Kidney epithelial cell (primary cell): ENCODE measurements at places on chromosomes 5 and 9.

DNA sequence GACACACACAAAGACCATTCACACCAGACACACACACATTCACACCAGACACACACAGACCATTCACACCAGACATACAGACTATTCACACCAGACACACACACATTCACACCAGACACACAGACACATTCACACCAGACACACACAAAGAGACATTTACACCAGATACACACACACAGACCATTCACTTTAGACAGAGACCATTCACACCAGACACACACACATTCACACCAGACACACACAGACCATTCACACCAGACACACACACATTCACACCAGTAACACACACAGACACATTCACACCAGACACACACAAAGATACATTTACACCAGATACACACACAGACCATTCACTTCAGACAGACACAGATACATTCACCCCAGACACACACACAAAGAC is 29.0 kb upstream of the FCN1 start:
- no peak for DNase-seq

- no peak for DNase-seq
Observed at GRCh38 chr5:7376871-7377270, 19.1 kb upstream of the ADCY2 start.

- no peak for DNase-seq
Observed at GRCh38 chr5:43367453-43367852, 44.7 kb downstream of the CCL28 start.

- DNase-seq: no peak
Observed at GRCh38 chr9:129494113-129494789, 126.7 kb downstream of the C9orf50 start.

DNA sequence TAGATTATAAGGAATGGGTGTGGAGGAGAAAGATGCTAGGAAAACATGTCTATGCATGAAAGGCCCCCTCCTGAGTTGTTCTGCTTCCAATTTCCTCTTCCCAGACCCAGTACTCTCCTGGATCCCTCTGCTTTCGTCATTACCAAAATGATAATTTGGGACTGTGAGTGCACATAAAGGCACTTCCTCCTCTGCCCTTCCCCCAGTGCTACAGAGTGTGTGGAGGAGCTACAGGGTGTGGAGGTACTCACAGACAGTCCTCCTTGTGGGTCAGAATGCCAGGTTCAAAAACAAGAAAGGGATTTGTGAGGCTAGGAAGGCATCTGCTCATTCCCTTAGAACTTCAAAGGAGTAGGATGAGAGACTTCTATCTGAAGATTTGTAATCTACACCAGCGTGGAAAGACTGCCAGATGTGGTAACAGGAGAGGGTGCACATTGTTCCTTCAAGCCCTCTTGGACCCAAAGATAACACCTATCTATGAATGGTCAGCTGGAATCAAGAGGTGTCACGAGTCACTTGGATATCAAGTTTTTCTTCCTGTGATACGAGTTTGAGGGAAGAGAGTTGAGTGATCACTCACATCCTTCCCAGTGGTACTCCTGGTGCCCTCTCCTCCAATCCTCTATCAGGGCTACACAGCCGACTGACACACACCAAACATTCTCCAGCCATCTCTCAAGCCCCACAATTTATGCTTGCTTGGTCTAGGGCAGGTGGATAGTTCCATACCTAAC is 201.1 kb downstream of the EPB41L4A start:
- no peak for DNase-seq

DNA sequence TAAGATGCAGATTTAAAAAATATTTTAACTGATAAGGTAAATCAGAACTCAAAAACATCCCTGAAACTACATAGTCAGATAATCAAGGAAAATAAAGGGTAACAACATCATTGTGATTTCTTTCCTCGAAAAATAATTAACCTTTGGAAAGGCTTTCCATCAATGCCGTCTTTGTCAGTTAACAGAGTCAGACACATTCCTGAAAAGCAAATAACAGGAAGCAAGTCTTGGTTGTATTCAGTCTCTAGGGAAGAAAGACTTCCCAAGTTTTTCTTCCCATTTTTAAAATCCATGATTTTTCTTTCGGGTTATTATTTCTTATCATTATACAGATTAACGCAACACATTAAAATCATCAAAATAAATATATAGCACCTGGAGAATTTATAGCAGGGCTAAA is 256.4 kb upstream of the CDH6 start:
- no peak for DNase-seq
